ENCODE measurements at places on chromosomes 16 and 17. TPM values are rescaled to one million over a fixed set of nuclear protein-coding genes. Genes with fewer than 3 reads are reported as not detected.

Gene PRSS8
- 252 TPM for polyA plus RNA-seq

Gene TMEM235
- polyA plus RNA-seq: 0.10 TPM

Gene GRAP
- 2.9 TPM for polyA plus RNA-seq

Gene CD300E
- 0.12 TPM for polyA plus RNA-seq

Gene KRTAP17-1
- 0.07 TPM for polyA plus RNA-seq

Gene CCDC200
- polyA plus RNA-seq: 47.1 TPM

Gene CCT6B
- 2.8 TPM for polyA plus RNA-seq

Gene MMP2
- polyA plus RNA-seq: 87.5 TPM

- DNase-seq: no peak
- no peak overlapping the region for H3K4me3 ChIP-seq
- H3K36me3 ChIP-seq: no peaks in the 10 kb centered on the region
- no peaks in the 10 kb centered on the region for H3K27me3 ChIP-seq
- peaks cover 47% of the 10 kb centered on the region for H3K4me1 ChIP-seq
- peak overlapping the region; percentile 92 for H3K27ac ChIP-seq
Observed at GRCh38 chr16:89823087-89823823, 5.0 kb upstream of the SPIRE2 start.

GRCh38 chr17:6632530-6632929 is 8.0 kb downstream of the KIAA0753 start:
- no peaks in the 10 kb centered on the region for H3K27me3 ChIP-seq
- no peak overlapping the region for H3K4me3 ChIP-seq
- H3K27ac ChIP-seq: no peak overlapping the region
- peaks cover 40% of the 10 kb centered on the region for H3K36me3 ChIP-seq

DNA sequence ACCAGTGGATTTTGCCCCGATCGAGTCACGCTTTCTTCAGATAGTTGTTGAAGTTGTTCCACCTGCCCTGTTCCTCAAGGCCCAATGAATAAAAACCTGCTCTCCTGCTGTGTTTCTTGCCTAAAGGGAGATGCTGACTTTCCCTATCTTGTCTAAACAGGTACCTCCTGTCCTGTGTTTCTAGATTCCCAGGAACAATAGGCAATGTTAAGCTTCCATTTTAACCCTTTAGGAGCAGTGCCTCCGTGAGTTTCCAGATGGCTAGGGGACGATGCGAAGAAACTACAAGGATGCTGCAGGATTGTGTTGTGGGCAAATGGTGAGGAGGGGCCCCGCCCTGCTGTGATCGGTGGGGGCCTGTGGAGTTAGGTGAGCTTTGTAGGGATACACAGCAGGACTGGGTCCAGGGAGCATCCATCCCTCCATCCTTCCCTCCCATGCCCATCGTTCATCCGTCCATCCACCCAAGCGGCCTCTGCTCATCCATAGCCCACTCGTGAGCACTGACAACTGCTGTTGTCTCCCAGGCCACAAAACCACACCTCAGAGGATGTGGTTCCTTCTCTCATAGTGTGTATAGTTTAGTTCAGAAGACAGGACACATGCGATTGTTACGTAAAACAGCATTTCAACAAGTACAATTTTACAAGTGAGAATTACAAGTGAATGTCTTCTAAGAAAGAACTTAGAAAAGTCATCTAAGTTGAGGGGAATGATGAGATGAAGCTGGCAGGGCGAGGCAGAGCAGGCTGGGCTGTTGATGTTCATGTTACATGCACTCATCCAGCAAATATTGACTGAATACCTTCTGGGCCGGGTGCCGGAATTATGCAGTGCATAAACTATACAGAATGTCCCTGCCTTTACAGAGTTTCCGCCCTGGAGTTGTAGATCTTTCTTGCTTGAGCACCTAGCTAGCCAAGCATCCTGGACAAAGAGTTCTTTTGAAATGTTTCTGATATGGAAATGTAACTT is 5.2 kb downstream of the ARSG start:
- no peaks in the 10 kb centered on the region for H3K36me3 ChIP-seq
- H3K27ac ChIP-seq: no peak overlapping the region
- no peak for DNase-seq
- H3K27me3 ChIP-seq: peaks cover 48% of the 10 kb centered on the region
- no peaks in the 10 kb centered on the region for H3K4me1 ChIP-seq
- no peak overlapping the region for H3K4me3 ChIP-seq

DNA sequence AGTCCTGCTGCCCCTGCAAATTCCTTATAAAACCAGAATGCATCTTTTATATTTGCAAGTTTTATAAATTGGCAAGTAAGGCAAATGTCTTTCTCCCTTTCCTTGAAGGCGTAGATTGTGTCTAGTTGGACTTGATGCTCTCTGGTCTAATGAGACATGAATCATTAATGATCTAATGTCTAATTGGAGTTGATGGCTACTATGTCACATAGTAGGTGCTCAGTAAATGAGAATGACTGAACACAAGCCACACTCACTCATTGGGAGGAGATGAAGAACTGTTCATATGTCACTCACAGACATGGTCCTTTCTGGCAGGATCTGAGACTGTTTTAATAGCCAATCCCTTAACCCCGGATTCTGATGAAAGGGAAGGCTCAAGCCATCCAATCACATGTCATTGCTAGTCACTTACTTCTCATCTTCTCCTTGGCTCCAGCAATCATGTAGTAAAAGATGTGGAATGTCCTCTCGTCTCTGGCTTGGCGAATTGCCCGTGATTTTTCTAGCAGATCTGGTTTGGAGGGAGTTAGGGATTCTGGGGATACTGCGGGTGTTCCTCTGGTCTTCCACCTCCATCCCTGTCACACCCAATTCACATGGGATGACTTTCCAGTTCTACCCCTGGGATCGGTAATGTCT is 81.0 kb downstream of the MYH11 start:
- H3K36me3 ChIP-seq: no peaks in the 10 kb centered on the region
- no peak for DNase-seq
- H3K27ac ChIP-seq: no peak overlapping the region
- H3K4me3 ChIP-seq: no peak overlapping the region
- H3K4me1 ChIP-seq: no peaks in the 10 kb centered on the region
- H3K27me3 ChIP-seq: peaks cover 3% of the 10 kb centered on the region

GRCh38 chr16:30557707-30557956 is 542 bp downstream of the ZNF764 start:
- no peak for DNase-seq
- H3K27me3 ChIP-seq: no peaks in the 10 kb centered on the region
- H3K36me3 ChIP-seq: peaks cover 37% of the 10 kb centered on the region
- peak overlapping the region; percentile 96 for H3K27ac ChIP-seq
- H3K4me1 ChIP-seq: peaks cover 39% of the 10 kb centered on the region

- no peak overlapping the region for H3K4me3 ChIP-seq
- peaks cover 47% of the 10 kb centered on the region for H3K36me3 ChIP-seq
Observed at GRCh38 chr17:1873418-1873817, 43.6 kb downstream of the RPA1 start.
